Stimulated activated CD8-positive, alpha-beta memory T cell treated with anti-CD3 and anti-CD28 coated beads, Interleukin-7, amount 100 ng/mL, for 48 hours (primary cell): ENCODE measurements at places on chromosomes 16 and 17.
A peak's percentile ranks its signal among the peaks of the same experiment; 100 is the strongest.

DNA sequence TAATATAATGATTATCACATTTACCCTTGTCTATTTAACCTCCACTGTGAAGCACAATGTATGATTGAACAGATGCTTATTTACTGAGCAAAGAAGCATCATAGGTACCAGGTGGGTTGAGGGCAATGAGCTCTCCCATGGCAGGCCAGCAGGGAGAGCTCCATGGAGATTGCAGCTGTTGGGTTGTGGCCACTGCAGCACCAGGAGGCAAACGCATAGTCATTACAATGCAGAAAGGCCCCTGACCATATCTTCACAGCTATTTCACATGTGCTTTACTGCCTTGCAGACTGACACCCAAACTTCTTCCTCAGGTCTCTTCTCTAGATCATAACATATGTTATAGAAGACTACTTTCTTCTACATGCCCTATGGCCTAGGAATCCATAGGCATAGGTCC lies 75.0 kb downstream of the MMD start:
- no peak for DNase-seq

DNA sequence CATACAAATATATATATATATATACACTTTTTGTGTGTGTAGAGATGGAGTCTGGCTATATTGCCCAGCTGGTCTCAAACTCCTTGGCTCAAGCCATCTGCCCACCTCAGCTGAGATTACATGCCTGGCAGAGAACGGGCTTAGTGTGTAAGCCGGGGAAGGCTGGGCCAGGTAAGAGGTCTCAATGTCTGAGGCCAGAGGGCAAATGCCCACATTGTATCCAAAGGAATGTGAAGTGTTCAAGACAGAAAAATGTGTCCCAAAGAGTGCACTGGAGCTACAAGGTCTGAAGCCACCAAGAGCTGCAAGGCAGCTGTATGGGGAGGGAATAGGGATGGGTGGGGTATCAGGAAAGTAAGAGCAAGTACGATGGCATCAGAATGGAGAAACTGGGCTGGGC lies 8.8 kb downstream of the CD2BP2 start:
- no peak for DNase-seq

GRCh38 chr16:78246559-78246958 lies 147.1 kb downstream of the WWOX start:
- DNase-seq, result no peak

DNA sequence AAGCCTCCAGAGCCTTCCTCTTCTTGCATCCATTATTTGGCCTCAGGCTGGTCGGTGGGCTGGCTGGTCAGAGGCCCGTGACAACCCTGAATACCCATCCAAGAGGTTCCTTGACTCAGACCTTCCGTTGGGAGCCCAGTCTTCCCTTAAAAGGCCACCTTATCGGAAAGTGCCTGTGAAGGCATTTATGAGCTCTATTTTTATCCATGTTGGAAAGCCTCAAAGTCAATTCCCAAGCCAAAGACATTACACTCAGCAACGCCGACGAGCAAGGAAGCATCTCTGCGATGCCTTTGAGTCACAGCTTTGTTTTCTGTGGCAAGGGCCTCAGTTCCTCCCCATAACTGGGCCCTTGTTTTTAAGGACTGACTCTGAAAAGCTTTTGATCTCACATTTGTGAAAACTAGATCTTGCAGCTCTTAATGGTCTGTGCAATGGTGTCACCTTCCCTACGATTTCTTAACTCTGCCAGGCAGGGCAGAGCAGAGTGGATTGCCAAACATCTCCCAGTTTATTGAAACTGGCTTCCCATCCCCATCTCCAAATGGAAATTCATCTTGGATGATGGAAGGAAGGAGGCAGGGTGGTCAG lies 13.3 kb upstream of the SPOP start:
- no peak for DNase-seq

- DNase-seq, result no peak
Observed at GRCh38 chr16:35753559-35754390, 2294.4 kb downstream of the TP53TG3F start.

GRCh38 chr16:30031477-30031918 lies 427 bp upstream of the TLCD3B start:
- no peak for DNase-seq

DNA sequence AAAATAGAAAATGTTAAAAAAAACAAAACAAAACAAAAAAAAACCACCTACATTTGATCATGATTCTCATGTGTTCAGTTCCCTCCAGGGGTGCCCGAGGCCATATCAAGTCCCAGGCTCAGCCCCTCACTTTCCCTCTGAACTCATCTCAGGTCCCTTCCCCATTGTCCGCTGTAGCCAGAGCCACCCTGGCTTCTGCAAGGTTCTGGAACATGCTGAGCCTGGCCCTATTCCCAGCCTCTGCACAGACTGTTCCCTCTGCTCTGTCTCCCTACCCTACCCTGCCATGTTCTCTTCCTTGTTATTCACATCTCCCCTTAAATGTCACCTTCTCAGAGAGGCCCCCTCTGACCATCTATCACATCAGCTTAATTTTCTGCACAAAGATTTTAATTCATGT lies 46.9 kb downstream of the TK2 start:
- DNase-seq, result no peak

DNA sequence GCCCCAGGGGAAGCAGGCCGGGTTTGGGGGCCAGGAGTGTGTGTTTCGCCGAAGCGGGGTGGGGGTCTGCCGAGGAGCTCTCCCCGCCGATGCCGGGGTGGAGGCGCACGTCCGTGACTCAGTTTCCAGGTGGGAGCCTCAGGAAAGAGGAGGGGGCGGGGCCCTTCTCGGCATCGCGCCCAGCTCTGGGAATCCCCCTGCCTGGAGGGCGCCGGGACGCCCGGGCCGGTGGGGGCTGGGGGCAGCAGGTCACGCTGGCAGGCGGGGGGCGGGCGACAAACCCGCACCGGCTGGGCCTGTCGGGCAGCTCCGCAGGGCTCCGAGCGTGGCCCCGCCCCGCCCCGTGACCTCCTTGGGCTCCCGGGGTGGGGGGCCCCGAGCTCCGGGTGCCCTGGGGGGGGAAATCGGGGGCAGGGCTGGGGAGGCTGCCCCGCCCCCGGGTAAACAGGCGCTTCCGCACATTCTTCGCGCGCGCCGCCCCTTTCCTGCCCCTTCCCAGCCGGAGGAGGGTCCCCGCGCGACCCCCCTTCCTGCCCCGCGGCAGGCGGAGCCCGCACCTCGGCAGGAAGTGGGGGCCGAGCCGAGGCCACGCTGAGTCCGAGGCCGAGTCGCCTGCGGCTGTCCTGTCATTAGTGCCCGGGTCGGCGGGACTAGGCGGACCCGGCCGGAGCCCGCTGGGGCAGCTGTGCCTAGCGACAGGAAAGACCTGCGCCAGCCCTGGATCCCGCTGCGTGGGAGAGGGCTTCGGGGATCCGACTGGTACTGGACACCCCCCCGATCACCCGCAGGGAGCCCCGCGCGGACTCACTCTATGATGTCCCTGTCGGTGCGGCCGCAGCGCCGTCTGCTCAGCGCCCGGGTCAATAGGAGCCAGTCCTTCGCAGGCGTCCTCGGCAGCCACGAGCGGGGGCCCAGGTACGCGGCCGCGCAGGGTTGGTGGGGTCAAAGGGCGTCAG lies 9.3 kb downstream of the RIPOR1 start:
- no peak for DNase-seq

GRCh38 chr17:72120642-72121163 lies at the start of gene SOX9:
Gene SOX9 (plus strand): TSS chr17:72121020. CDS start chr17:72121392, 372 bp downstream.
- DNase-seq, result no peak

DNA sequence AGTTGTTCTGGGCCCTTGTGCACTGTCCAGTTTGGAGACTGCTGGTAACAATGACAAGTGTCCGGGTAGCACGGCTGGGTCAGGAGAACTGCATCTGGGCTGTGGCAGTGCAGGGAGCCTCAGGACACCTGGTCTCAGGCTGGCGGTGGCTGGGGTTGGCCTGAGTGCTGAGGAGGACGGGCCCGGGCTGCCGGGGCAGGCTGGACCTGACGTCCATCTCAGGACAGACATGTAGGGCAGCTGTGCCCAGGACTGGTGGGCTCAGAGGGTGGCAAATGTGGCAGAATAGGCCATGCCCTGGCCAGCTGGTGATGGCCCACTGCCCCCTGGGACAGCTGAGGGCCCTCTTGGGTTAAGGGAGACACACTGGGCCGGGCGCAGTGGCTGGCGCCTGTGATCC lies 4.2 kb upstream of the NLRC3 start:
- no peak for DNase-seq

- peak; percentile 32 for DNase-seq
Observed at GRCh38 chr16:50228364-50228868, 37.9 kb upstream of the ADCY7 start.

DNA sequence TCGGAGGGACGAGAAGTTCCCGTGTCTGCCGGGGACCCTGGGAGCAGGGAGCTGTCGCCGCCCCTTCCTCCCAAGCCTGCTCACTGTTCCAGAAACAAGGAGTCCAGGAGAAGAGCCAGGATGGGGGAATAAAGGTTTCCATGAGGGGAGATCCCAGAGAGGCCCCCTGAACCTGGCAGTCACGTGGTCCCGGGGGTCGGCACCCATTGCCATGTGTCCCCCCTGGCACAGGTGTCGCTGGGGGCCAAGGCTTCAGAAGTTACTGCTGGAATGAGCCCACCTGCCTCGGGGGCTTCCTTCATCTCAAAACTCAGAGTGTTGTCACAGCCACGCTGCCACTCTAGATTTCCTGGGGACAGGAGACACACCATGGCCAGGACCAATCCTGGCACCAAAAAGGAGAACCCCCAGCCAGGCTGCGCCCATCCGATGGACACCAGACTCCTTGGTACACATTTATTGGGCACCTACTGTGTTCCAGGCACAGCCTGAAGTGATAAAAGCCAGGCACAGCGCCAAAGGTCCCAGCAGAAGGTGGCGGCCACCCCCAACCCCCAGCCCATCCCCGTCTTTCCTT lies 19.7 kb downstream of the RBFOX3 start:
- no peak for DNase-seq

GRCh38 chr16:79928142-79928873 lies 327.8 kb upstream of the MAF start:
- no peak for DNase-seq

GRCh38 chr17:32976131-32976530 lies 15.5 kb upstream of the SPACA3 start:
- no peak for DNase-seq

DNA sequence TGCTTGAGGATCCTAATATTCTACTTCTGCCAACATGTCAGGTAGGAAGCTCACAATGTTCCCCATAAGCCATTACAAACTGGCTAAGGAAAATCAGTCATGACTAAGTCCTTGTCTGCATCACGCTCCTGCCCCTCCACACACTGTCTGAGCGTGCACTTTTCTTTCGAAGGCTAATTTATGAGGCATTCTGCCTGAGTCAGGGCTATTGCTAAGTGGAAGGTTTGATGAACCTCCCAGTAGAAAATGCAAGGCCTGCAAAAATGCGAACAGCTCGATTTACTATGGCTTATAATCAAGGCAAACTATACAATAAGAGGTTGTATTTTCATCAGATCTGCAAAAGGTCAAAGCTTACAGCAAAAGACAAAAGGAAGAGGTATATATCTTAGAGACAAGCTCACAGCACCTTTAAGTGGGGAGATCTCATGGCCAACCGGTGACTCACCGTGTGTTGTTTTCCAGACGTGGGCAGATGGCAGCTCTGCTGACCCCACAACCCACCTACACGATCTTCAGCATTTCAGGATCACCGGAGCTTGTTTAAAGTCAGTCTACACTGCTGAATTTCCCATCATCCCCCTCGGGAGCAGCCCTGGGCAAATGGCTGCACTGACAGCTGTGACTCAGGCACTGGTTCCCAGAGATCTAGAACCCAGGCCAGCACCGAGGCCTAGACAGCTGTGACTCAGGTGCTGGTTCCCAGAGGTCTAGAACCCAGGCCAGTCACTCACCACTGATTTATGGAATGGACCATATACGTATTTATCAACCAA lies 26.1 kb downstream of the MEAK7 start:
- no peak for DNase-seq

DNA sequence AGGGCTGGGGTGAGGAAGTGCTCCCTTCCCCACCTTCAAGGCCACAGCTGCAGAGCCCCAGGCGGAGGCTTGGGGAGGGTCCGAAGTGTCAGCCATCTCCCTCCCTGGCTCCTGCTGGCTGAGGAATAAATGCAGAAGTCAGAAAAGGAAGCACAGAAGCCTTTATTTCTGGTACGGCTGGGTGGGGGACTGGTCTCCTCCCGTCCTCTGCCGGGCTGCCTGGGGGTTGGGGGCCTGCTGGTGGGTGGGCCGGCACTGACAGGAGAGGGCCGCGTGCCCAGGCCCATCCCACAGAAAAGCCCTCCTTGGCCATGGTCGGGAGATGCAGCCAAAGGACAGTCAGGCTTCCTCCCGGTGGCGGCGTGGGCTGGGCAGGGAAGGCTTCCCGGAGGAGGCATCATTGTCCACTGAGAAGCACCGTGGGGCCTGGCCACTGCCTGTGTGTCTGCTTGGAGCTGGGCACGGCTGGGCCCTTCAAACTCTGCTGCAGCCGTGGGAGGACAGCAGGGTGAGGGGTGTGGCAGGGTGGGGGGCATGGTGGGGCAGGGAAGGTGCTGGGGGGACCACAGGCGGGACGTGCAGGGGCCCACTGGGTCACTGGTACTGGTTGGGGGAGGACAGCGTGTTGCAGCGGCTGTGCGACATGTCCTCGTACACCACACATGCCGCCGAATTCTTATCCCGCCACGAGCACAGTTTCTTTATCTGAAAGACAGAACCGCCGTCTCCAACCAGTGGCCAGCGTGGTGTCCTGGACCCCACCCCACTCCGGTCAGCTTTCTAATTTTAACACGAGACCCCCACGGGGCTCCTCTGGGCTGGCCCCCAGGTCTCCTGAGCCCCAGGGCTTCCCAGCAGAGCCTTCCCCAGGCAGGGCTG lies 2.4 kb downstream of the CD7 start:
- DNase-seq, result no peak

DNA sequence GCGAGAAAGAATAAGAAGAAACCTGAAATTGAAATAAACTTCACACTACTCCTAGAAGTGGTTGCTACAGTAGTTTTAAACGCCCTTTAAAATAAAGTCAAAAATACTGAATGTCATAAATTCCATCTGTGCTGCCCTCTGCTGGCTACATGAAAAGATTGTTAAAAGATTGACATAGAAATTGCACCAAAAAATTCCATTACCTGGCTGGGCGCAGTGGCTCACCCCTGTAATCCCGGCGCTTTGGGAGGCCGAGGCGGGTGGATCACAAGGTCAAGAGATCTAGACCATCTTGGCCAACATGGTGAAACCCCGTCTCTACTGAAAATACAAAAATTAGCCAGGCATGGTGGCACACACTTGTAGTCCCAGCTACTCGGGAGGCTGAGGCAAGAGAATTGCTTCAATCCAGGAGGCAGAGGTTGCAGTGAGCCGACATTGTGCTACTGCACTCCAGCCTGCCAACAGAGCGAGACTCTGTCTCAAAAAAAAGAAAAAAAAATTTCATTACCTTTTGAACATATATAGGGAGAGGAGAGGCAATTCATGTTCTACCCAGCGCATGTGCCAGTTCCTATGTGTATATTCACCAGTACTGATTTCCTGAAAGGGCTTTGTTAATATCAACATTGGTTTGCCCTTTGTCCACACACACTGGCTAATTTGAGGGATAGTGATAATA lies 36.5 kb downstream of the CYTH1 start:
- no peak for DNase-seq
